ENCODE measurements at places on chromosomes 7 and 10. TPM values are rescaled to one million over a fixed set of nuclear protein-coding genes. Genes with fewer than 3 reads are reported as not detected.

Gene ASZ1
- total RNA-seq = not detected

Gene WIPF3
- not detected for total RNA-seq

Gene DNAJC12
- 4.9 TPM for total RNA-seq

Gene SNX10
- total RNA-seq = 0.65 TPM

Gene CYP2C9
- total RNA-seq = not detected

Data from vein endothelial cell (primary cell).